Natural killer cell (primary cell): ENCODE measurements at places on chromosomes 5 and 9.
A peak's percentile ranks its signal among the peaks of the same experiment; 100 is the strongest.

DNA sequence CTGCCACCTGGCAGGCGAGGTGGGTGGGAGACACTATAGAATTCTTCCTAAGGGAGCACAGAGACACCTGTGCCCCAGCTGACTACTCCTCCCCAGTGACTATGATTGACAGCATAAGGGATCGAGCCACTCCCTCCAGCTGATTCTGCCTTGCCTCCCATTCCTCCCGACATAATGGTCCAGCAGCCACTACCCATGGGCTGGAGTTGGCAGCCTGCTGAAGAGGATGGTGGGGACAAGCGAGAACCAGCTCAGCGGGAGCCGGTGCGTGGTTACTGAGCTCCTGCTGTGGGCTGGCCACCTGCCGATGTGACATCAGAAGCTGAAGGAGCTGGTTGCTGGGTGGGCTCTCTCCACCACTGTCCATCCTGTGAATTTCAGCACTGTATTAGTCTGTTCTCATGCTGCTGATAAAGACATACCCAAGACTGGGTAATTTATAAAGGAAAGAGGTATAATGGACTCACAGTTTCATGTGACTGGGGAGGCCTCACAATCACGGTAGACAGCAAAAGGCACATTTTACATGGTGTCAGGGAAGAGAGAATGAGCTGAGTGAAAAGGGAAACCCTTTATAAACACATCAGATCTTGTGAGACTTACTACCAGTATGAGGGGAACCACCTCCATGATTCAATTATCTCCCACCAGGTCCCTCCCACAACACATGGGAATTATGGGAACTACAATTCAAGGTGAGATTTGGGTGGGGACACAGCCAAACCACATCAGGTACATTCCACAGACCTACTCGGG is 12.1 kb upstream of the NCS1 start:
- no peak for DNase-seq

- DNase-seq: no peak
These were observed 512.7 kb upstream of the BRINP1 start for GRCh38 chr9:119881898-119882297.

GRCh38 chr5:110951373-110951791 is 120.1 kb upstream of the TSLP start:
- no peak for DNase-seq

DNA sequence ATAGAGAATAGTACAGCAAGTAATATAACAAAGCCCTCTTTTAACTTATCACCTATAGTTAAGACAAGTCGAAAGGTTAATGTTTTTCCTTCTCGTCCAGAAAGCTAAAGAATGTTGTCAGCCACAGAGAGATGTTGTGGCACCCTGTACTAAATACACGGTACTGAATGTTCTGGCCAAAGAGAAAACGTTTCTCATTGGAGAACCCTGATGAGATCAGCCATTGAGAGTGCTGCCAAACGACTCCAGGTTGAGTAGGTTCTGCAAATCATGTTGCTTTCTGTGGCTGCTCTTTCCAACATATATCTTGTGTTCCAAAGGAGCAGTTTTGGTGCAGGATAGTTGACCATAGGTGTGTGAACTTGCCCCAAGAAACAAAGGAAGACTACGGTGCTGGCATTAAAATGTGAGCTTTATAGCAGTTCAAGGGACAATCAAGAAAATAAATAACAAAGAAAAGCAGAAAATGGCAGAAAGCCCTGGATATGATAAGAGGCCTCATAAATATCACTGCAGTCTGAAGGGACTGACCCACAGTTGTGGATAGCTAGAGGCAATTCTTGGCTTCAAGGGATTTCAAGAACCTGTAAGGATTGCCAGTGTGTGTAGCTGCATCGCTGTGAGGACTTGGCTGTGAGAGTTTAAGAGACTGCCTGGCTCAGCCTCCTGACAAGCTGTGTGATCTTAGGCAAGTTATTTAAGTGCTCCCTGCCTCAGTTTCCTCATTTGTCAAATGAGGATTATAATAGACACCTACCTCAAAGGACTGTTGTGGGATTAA is 102.7 kb downstream of the ARHGEF28 start:
- no peak for DNase-seq

GRCh38 chr9:126474206-126474765 is 139.4 kb upstream of the LMX1B start:
- no peak for DNase-seq

DNA sequence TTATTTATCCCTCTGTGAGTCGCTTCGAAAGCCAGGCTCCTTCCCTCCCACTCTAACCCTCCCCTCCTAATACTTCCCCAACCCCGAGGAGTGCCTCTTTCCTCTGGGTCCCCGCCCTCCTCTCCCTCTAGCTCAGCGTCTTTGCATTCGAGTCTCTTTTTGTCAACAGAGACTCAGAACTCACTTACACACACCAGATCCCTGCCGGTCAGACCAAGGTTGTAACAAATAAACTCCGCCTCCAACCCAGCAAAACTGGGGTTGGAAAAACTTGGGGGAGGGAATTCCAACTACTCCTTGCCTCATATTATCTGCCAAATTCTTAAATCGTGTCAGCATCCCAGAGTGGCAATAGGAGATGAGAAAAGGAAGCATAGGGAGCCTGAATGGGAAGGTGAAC is at the start of gene HTR1A:
HTR1A (minus strand) TSS at position 167 of the 400 bp plus-strand sequence. CDS start 726 bp downstream, outside the sequence.
- DNase-seq: no peak

GRCh38 chr9:124110307-124110915 is 98.8 kb downstream of the LHX2 start:
- peak; percentile 39 for DNase-seq

DNA sequence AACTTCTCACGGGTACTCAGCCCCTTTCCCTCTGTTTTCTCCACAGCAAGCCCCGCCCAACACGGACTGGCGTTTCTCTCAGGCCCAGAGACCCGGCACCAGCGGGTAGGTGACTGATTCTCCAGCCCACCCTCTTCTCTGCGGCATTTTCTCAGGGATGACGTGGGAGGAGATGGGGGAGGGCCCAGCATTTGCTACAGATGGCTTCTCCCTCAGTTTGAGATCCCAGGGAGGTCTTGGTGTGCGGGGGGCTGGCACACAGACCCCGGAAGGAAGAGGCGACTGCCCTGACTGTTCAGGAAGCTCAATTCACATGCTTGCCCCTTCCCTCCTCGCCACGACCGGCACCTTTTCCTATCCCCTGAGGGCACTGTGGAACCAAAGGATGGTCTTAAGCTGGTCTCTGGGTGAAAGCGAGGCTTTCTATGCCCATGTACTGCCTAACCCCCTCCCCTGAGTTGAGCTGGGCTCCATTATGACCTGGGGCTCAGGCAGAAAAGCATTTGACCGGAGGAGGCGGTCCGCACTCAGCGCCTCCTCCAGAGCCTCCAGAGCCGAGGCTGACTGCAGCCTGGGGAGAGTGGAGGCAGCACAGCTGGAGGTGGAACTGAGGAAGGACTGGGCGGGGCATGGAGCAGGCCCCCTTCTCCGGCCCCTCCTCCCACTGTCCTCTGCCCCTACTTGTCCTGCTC is 6.0 kb downstream of the PCDHGC5 start:
- DNase-seq: no peak

DNA sequence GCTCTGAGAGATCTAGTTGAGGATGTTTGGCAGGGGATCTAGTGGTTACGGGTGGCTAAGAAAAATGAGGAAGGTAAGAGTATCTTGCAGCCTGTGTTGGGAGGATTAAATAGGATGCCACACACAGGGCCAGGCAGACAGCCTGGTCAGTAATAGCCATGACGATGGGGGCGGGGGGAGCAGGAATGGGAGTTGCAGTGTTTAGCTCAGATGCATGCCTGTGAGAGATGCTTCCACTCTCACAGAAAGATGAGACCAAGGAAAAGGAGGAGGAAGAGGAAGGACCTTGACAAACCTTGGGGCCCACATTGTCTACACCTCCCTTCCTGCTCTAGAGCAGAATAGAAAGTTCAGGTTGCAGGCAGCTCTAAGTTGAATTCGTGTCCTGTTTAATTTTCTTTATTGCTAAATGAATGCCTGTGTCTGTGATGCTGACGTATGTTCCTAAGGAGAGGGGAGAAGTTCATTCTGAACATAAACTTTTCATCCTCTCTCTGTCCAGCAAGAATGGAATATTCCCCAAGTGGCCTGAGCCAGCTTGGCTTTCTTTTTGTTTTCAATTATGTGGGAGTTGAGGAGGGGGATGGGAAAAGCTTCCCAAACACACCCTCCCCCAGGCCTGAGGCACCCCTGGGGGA is 28.7 kb downstream of the TGFBI start:
- no peak for DNase-seq

GRCh38 chr5:104774372-104774771 is 1211.8 kb upstream of the NUDT12 start:
- no peak for DNase-seq

DNA sequence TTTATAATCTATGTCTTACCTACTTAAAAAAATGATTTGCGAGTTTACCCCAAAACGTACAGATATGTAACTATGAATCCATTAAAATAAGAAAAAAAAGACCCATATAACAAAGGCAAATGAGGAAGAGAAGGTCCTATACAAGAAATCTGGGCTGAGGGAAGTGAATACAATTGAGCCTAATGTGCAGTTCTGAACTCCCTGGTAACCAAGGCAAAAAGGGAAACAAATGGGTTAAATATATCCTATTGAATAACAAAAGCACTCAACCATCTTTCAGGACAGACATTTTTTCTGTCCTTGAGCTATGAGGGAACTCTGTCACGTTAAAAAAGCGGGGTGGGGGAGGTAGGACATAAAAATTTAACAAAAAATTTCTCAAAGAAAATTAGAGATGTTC is 78.6 kb downstream of the PTPN3 start:
- no peak for DNase-seq
